ENCODE measurements at places on chromosomes 12 and 14.

GRCh38 chr12:104964167-104964855, 6.2 kb upstream of the SLC41A2 start:
- no peak for DNase-seq

DNA sequence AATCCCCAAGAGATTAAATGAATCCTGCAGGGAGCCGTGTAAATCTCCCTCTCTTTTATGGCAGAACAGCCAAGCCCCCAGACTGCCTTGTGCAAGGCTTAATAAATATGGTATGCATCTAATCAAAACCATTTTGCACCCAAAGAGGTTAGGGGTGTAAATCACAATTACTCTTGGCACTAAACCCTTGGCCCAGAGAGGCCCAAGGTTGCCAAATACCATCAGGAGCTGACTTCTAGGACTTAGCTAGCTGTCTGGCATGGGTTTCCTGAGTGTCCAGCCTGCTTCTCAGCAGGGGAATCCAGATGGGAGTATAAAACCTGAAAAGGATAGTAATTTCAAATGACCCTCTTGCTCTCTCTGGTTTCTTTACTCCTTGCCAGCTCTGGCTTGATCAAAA, 610.4 kb downstream of the MED13L start:
- no peak for DNase-seq

- DNase-seq, result no peak
These were observed 100.4 kb downstream of the SLC38A1 start for GRCh38 chr12:46168426-46168825.

DNA sequence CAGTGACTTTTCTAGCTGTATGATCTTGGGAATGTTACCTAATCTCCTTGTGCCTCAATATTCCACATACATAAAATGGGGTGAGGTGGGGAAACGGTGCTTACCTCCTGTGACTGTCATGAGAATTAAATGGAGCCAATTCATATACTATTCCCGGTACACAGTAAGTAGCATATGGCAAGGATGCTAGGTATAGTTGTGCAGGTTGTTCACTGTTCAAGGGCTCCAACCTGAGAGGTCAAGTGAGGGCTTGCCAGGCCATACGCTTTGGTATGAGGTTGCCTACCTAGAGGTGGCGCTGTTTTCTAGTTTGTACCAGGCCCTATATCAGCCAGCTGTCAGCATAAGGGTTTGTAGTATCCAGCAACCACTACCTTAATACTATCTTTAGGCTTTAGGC, 3.6 kb upstream of the BATF start:
- DNase-seq, result no peak

- no peak for DNase-seq
These were observed 96.8 kb downstream of the SRGAP1 start for GRCh38 chr12:63941166-63941800.

GRCh38 chr12:44223736-44224135, 387.9 kb downstream of the TMEM117 start:
- DNase-seq, result no peak

Measured in stimulated activated CD4-positive, alpha-beta T cell treated with anti-CD3 and anti-CD28 coated beads, Interleukin-12 subunit alpha, Interleukin-12 subunit beta, amount 100 ng/mL, for 24 hours (primary cell).